ENCODE measurements at places on chromosomes 5 and 9.

DNA sequence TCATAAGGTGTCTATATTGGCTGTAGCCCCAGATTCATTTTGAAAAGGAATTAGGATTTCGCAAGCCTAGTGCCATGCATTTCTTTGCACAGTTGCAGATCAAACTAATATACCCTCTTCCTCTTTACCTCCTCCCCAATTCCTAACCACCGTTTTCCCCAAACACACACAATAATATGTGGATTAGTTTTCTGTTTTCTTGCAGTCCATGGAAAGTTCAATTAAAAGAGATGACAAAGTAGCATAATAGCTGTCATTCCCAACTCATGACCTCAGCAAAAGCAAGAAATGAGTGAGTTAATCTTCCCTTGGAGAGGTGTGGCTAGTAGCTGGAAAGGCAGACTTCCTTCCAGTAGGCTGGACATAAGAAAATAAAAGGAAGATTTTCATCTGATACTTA is 349.1 kb downstream of the TMEM232 start:
- DNase-seq = no peak

GRCh38 chr5:159038907-159039306 is 60.8 kb downstream of the EBF1 start:
- DNase-seq = no peak

DNA sequence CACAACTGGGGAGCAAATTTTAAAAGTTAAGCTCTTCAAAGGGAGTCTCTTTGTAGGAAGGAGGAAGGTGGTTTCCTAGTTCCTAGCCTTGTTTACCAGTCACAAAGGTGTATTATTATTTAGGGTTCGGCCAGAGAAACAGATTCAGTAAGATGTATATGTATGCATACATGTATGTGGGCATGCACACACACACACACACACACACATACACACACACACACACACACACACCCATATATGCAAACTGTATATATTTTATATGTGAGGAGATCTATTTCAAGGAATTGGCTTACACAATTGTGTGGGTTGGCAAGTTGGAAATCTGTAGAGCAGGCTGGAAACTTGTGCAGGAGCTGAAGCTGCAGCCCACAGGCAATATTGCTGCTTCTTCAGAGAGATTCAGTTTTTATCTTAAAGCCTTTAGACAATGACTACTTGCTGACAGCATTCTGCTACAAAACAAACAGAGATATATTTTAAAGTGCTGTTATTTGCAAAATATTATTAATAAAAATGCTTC is 75.3 kb upstream of the DNAH5 start:
- no peak for DNase-seq

- DNase-seq = no peak
Observed at GRCh38 chr5:35197351-35197750, 32.9 kb downstream of the PRLR start.

- no peak for DNase-seq
Observed at GRCh38 chr5:168833383-168833782, 254.2 kb upstream of the PANK3 start.

DNA sequence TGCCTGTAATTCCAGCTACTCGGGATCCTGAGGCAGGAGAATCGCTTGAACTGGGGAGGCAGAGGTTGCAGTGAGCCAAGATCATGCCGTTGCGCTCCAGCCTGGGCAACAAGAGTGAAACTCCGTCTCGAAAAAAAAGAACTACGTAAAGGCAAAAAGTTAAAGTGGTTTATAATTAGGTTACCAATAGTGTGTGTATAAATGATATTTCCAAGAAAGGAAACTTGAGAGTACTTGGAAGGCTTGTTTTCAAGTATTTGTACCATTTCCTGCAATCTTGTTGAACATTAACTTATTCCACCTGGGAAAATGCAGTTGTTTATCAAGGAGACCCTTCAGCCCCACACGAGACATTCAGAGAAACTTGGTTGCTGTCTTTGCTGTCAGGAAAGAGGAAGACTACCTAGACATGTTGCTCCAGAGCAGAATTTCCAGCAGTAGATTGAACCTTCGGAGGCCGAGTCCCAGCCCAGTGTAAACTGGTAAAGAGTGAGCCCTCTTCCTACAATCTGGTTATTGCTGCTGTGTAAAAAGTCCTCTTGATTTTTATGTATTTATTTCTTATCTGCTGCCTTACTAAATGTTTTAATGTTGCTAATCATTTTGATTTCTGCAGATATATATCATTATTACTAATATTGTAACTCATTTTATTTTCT is 30.1 kb downstream of the STXBP1 start:
- DNase-seq = no peak

GRCh38 chr5:93189707-93190120 is 391.3 kb downstream of the NR2F1-AS1 start:
- no peak for DNase-seq

- DNase-seq = no peak
Observed at GRCh38 chr5:150511578-150512367, 3.8 kb downstream of the NDST1 start.

- DNase-seq = peak; percentile 11
Observed at GRCh38 chr5:135426102-135427082, 20.8 kb downstream of the DCANP1 start.

DNA sequence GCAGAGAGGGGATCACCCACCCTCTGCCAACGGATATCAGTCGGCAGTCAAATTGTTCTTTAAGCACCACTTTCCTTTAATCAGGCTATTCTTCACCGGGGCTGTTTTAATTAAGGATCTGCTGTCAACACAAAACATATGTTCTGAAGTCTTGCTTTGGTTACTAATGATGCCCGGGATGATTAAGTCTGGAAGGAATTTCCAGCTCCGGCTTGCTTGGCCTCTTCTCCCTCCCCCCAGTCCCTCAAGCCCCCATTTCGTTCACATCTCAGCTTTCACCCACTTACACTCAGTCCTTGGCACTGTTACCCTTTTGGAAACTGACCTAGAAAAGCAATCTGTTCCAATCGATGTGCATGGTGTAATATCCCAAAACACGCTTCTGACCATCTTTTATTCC is 74.7 kb downstream of the MSX2 start:
- no peak for DNase-seq

GRCh38 chr5:132054697-132055440 is 5.6 kb upstream of the IL3 start:
- DNase-seq = no peak

DNA sequence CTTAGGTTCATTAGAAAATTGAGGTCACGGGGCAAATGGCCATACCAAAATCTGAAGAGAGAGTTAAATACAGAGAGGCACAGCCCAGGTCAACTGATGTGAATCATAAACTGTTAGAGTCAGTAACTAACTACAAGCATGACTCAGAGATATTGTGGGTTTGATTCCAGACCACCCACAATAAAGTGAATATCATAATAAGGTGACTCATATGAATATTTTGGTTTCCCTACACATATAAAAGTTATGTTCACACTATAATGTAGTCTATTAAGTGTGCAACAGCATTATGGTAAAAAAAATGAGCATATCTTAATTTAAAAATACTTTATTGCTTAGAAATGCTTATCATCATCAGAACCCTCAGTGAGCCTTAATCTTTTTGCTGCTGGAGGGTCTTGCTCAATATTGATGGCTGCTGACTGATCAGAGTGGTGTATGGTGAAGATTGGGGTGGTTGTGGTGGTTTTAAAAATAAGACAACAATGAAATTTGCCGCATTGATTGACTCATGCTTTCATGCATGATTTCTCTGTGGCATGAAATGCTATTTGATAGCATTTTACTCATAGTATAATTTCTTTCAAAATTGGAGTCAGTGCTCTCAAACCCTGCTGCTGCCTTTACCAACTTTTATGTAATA is 53.1 kb upstream of the EDIL3 start:
- no peak for DNase-seq

DNA sequence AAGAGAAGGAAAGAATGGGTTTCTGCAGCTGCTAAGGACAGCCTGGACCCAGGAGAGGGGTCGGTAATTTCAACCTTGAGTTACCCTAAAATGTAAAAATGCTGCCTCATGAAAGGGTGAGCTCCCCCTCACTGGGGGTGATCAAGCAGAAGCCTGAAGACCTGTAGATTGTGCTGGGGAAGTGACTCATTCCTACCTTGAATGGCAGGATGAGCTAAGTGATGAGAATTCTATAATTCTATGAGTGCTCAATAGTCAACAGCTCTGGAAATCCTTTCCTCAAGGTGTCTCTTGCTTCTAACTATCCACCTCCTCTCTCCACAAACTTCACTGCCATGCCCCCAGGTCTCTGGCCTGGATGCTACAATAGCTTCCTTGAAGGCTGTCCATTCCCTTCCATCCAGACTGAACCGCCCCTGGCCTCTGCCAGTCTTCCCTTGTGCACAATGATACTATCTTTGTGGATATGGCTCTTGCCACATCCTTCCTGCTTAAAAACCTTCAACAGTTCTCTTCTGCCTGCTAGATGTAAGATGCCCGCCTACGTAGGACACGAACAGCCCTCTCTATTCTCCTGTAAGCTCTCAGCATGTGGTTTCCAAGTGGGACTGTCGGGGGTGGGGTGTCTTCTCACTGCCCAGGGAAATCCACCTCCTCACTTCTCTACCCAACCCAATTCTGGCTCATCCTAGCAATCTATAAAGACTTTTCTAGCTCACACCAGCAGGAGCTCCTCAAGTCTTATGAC is 50.6 kb downstream of the PTPN3 start:
- DNase-seq = no peak

GRCh38 chr9:136931611-136932130 is 12.9 kb downstream of the FBXW5 start:
- no peak for DNase-seq

GRCh38 chr9:92679413-92680165 is 9.7 kb upstream of the IPPK start:
- no peak for DNase-seq

- DNase-seq = no peak
Observed at GRCh38 chr5:56963246-56963645, 11.3 kb upstream of the MIER3 start.

DNA sequence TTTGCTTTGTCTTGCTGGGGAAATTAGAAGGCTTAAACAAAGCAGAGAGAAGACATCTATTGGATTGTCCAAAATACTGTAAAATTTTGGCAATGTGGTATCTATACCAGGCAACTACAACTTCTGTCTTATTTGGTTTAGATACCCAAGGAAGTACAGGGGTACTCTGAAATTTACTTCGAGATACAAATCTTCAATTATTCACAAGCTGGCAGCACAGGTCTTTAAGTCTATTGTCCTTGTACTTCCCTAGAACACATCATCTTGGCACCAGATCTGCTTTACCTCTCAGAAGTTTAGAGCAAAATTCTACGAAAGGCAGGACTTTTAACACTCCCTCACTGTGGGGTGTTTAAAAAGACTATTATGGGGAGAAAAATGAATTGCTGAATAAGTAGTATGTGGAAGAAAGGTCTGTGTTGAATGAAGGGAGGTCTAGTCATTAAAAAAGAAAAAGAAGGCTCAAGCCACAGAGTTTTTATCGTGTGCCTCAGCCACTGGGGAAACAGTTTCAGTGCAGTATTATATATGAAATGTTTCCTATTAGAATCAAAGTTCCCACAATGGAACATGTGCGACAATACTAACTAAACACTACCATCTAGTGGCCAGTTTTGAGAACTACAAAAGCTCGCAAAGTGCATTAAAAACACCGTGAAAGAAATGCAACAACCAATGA is 93.7 kb downstream of the PDE4D start:
- DNase-seq = peak; percentile 18

- peak; percentile 24 for DNase-seq
Observed at GRCh38 chr5:132777209-132778069, at the start of gene SEPTIN8. SEPTIN8 (minus strand) TSS chr5:132777239; CDS start chr5:132777137, 102 bp downstream.

GRCh38 chr5:9799606-9800005 is 169.5 kb upstream of the TAS2R1 start:
- no peak for DNase-seq

DNA sequence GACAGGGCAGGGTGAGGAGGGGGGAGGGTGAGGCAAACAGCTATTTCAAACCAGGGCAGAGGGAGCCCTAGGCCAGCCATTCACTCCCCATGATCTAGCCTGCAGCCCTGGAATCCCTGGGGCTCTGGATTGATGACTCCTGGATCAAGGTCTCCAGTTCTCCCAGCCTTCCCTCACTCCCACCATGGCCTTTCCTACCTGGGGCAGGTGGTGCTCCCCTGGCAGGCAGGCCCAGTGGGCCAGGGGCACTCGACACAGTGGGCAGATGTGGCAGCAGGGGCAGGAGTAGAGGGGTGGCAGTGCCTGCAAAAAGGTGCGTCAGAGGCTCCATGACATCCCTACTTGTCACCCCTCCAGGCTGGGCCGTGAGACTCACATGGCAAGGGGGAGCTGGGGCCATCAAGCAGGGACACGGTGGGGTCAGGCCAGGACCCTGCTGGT is 6.0 kb downstream of the KIF12 start:
- DNase-seq = no peak

DNA sequence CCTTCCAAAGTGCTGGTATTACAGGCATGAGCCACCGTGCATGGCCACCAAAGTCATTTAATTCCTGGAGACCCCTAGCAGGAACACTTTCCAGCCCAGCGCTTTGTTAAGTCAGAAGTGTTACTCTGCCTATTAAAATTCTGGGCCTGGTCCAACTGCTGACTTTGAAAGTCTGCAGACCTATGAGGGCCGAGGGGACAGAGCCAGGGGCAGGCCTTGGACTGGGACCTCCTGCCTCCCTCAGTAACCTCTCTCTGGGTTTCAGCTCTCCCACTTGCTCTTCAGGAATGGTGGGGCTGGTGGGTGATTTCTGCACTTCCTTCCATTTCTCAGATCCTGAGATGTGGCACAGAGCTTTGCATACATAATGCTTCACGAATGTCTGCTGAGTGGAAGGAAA is 9.7 kb downstream of the C5orf52 start:
- no peak for DNase-seq

- no peak for DNase-seq
Observed at GRCh38 chr5:38670066-38670465, 113.6 kb upstream of the LIFR start.

GRCh38 chr5:5278815-5279381 is 138.8 kb downstream of the ADAMTS16 start:
- no peak for DNase-seq

DNA sequence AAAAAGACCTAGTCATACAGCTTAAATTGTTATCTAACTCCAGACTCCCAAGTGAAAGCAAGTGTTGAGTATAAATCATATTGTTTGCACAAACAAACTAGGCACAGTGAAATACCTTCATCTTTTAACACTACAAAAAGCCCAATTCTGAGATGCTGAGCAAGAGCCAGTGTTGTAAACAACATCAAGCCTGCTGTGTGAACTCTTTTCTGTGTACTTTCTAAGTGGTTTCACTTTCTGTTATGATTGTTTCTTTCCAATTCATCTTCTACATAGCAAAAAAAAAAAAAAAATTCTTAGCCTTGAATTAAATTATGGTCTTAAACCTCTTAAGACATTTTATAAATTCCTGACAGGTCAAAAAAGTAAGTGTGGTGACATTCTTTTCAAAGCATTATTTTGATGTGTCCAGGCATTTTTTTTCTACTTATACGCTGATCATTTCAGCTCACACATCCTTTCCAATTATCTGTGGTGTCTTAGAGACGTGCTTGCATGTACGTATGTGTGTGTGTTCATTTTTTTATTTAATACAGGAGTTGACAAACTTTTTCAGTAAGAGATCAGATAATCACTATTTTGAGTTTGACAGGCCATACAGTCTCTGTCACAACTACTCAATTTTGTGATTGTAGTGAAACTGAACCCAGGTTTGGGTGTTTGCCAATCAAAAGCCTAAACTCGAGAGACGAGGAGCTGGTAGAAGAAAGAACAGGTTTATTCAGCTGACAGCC is 556.1 kb downstream of the CDH9 start:
- DNase-seq = no peak
